H9 (cell line): ENCODE measurements at places on chromosomes 4 and X. TPM values are rescaled to one million over a fixed set of nuclear protein-coding genes. Genes with fewer than 3 reads are reported as not detected.

Gene PWWP3B
- 0.13 and 0.26 TPM in 2 replicates for total RNA-seq

Gene BBS12
- total RNA-seq, result 1.2 and 2.4 TPM in 2 replicates

- no peak overlapping the region for H3K4me3 ChIP-seq
- no peak overlapping the region for H3K27ac ChIP-seq
- H3K27me3 ChIP-seq, result no peaks in the 10 kb centered on the region
Measured at GRCh38 chr4:8297141-8297601, 27.6 kb downstream of the HTRA3 start.

GRCh38 chr4:86089053-86089452, 270.8 kb downstream of the MAPK10 start:
- no peak overlapping the region for H3K27ac ChIP-seq
- H3K4me3 ChIP-seq, result no peak overlapping the region
- no peaks in the 10 kb centered on the region for H3K27me3 ChIP-seq
- H3K4me1 ChIP-seq, result peaks cover 2% of the 10 kb centered on the region; the same call in 1 of the 2 replicates
- no peaks in the 10 kb centered on the region for H3K36me3 ChIP-seq

- H3K4me1 ChIP-seq, result no peaks in the 10 kb centered on the region; the same call in 1 of the 2 replicates
- no peaks in the 10 kb centered on the region for H3K36me3 ChIP-seq
- no peak overlapping the region for H3K4me3 ChIP-seq
- no peak for DNase-seq
- H3K27ac ChIP-seq, result no peak overlapping the region
Measured at GRCh38 chr4:130359542-130359941, 1263.6 kb downstream of the C4orf33 start.

Gene PDZD11
- total RNA-seq, result 30.4 and 30.6 TPM in 2 replicates

DNA sequence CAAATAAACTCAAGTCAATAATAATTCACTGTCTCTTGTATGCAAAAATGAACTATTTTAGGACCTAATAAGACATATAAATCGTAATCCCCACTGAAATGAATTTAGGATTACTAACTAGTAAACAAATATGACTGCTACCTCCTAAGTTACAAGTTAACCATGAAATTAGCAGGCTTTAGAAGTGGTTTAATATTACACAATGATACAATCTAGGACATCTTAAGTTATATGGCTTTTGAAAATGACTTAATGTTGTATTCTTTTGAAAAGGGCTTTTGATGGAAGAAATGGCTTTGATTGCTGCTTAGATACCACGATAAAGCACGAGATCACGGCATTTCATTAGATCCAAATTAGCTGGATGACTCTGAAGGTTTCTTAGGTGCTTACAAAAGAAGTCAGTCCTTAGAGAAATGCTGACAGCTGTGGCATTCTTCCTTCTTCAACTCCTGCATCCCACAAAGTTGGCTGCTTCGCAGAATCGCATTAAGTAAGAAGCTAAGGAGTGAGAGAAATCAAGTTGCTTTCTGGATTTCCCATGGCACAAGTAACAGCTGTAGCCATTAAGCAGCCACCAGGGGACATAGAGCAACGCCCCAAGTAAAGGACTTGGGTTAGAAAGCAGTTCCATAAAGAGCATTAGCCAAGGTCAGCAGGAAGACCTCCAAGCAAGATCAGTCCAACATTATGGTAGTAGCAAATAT, 6.9 kb downstream of the SLC10A7 start:
- H3K4me1 ChIP-seq, result no peaks in the 10 kb centered on the region
- peaks cover 2% of the 10 kb centered on the region; the same call in 1 of the 2 replicates for H3K27me3 ChIP-seq
- no peak overlapping the region for H3K4me3 ChIP-seq
- H3K36me3 ChIP-seq, result no peaks in the 10 kb centered on the region
- H3K27ac ChIP-seq, result no peak overlapping the region
- DNase-seq, result peak; percentile 28

DNA sequence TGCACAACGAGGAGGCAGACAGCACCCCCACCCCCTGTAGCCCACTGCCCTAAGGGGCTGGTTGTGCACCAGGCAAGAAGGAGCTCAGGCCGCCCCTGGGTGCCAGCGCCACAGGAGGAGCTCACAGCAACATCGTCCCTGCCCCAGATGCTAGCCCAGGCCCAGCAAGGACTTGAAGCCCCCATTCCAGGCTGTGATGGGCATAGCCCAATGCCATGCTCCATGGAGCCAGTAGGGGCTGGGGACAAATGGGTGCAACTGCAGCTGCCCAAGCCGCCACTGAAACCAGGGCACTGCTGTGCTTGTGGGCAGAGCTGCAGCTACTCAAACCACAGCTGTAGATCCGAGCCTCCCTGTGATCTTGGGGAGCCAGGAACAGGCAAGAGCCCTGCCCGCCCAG, 241.3 kb upstream of the GIMD1 start:
- no peak overlapping the region for H3K27ac ChIP-seq
- H3K4me3 ChIP-seq, result no peak overlapping the region
- no peaks in the 10 kb centered on the region for H3K36me3 ChIP-seq
- H3K27me3 ChIP-seq, result no peaks in the 10 kb centered on the region
- no peak for DNase-seq
- H3K4me1 ChIP-seq, result no peaks in the 10 kb centered on the region

Gene PDCL2
- total RNA-seq, result not detected in 2 replicates

DNA sequence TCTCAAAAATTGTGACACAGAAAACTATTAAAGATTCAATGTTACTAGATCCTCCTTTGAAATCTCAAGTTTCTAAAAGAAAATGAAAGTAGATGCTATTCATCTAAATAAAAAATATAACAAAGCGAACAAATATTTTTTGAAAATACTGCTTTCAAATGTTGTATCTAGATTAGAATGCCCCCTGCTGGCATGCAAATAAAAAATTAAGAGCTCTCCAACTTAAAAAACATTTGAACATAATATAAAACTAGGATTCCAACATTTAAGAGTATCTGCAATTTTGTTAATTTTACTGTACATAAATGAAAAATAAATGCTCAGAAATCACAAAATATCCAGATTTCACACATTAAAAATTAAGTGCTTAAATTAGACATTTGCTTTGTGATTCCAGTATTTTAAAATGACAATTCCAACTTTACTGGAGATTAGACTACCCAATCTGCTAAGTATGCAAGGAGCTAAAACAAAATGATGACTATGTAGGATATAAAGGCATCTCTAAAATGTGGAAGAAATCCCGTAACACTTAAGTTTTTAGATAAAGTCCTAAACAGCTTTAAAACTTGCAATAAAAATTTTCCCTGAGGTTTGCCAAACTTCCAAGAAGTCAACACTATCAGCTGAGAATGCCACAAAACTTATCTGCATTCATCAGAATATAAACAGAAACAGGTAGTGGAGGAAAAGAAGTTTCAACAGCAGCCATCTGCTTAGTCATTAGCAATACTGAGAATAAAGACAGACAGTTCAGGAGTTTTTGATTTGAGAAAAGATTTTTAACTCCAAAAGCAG, 32.7 kb downstream of the DHX15 start:
- no peak for DNase-seq
- H3K4me3 ChIP-seq, result peak overlapping the region; percentile 31; the same call in 1 of the 3 replicates

- H3K27me3 ChIP-seq, result no peaks in the 10 kb centered on the region
- no peak overlapping the region for H3K27ac ChIP-seq
- no peak overlapping the region for H3K4me3 ChIP-seq
- no peaks in the 10 kb centered on the region for H3K36me3 ChIP-seq
Measured at GRCh38 chr4:26878794-26879391, 18.3 kb downstream of the STIM2 start.

DNA sequence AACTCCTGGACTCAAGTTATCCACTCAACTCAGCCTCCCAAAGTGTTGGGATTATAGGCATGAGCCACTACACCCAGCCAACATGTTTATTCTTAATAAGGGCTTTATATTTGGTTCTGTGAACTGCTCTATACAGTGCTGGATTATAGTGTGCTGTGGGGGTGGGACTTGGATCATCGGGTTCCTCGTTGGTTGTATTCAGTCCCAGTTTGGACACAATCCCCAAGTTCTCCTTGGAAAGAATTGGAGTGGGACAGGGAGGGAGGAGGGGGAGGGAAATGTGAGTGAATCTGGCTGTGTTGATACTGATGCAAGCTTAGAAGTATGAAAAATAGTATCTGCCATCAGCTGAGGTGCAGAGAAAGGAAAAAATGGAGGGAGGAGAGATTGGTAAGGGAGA, 121.3 kb downstream of the KIT start:
- no peaks in the 10 kb centered on the region for H3K36me3 ChIP-seq
- no peak for DNase-seq
- no peaks in the 10 kb centered on the region for H3K4me1 ChIP-seq
- H3K4me3 ChIP-seq, result no peak overlapping the region
- H3K27ac ChIP-seq, result no peak overlapping the region

Gene NPNT
- total RNA-seq, result 0.37 TPM in 2 replicates

Gene CLNK
- not detected in 2 replicates for total RNA-seq

Gene ARX
- total RNA-seq, result 0.24 and 0.42 TPM in 2 replicates

DNA sequence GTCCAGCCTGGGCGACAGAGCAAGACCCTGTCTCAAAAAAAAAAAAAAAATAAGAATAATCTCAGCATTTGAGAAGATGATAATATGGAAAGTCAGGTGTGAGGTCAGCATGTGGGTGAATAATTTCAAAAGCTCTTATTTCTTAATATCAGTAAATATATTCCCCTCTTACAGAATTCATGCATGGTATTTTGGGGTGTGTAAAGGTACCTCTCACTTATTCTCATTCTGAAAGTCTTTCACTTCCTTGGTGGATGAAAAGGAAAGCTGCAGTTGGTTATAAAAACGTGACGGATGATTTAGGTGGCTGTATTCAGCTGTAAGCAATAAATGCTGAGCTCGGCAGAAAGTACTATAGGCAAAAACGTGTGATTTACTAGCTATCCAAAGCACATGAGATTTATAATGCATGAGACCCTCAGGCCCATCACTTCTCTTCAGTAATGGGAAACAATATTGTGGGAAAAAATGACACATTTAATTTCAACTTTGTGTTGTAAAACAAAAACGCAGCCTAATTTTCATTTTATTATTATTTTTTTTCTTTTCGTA, 353.2 kb upstream of the MAGEB2 start:
- H3K27ac ChIP-seq, result no peak overlapping the region
- H3K4me3 ChIP-seq, result no peak overlapping the region
- no peaks in the 10 kb centered on the region for H3K27me3 ChIP-seq
